ENCODE measurements at places on chromosomes 12 and 14.

DNA sequence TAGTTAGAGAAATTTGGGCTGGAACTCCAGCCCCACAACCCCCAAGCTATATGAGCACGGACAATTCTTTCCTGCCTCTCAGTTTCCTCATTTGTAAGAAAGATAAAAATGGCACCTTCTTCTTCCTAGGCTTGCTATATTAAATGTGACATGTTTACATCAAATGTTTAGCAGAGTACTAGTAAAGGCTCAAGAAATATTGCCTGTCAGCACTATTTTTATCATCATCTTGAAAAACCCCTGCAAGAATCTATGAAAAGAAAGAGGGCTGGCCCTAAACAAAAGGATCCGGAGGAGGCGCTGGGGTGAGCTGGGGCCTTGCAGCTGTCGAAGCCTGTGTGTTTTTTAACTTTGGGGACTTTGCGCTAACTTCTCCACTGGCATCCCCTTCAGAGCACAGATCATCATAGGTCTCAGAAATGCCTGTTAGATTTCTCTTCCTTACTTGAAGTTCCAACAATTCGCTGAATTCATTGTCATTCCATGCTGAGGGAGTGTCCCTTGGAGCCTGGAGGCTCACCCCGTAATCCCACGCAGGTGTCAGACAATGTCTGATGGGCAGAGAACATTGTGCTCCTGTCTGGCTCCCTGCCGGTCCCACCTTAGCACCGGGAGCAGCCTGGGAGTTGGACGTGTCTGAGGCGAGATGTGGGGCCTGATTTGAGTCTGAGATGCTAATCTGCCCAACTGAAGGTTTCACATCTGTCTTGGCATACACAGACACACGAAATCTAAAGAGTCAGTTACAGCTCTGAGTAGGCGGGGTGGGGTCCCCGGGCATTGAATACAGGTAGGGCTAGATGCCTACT, 206.8 kb downstream of the NUAK1 start:
- DNase-seq = no peak

DNA sequence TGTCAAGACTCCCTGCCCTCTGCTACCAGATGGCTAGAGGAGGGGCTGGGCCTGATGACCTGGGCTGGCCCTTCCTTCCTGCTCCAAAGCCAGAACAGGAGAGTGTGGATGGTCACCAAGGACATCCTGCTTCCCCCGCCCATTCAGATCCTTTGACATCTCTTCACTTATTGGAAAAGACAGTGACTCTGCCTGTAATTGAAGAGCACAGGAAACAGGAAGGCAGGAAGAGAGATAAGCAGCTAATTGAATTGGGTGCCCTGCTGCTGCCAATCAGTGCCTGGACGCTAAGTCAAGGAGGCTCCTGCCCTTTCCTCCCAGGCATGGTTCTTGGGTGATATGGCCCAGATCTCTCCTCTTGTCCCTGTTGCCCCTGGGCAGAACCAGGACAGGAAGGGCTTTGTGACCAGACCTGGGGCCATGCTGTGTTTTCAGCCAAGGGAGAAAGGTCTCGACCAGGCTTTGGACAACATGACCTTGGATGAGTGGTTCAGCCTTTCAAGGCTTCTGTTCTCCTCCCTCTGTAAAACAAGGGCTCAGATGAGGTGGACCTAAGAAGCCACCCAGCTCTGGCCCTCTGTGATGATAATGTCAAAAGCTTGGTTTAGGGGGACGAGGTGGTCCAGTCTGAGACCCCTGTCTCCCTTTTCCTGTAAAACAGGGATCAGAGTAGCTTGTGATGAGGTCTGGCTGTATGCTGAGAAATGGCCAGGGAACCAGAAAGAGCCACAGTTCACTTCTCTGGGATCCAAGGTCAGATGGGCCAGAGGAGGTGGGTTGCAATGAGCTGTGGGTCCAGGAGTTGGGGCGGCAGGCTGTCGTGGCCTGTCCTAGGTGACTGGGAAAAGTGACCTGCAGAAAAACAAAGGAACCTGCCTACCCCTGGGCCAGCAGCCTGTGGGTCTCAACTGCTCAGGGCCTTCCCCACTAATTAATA, 38.8 kb downstream of the FAM222A start:
- no peak for DNase-seq

GRCh38 chr12:65787056-65787865, 37.0 kb upstream of the HMGA2 start:
- DNase-seq = no peak

DNA sequence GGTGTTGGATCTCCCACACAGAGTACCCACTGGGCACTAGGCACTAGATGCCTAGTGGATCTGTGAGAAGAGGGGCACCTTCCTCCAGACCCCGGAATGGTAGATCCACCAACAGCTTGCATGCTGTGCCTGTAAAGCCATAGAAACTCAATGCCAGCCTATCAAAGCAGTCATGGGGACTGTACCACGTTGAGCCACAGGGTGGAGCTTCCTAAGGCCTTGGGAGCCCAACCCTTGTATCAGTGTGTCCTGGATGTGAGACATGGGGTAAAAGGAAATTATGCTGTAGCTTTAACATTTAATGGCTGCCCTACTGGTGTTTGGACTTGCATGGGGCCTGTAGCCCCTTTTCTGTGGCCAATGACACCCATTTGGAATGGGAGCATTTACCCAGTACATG, 1024.9 kb downstream of the TMEM121 start:
- no peak for DNase-seq

- DNase-seq = no peak
Observed at GRCh38 chr14:88210426-88210825, 112.6 kb downstream of the KCNK10 start.

DNA sequence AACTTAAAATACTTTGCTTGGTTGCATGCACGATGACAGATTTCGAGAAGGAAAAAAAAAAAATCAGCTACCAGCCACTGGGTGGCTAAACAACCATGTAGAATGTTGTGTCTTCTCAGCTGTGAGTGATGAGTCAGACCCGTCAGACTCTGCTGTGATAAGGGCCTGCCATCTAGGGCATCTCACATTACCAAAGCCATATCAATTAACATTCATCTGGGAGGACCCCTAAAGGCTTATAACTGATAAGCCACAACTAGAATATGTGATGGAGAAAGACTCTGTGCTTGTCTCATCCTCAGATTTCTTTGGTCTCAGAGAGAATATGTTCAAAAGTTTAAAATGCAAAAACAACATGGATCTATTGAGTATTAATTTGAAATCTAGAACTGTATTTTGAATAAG, 111.5 kb downstream of the PAX9 start:
- no peak for DNase-seq

DNA sequence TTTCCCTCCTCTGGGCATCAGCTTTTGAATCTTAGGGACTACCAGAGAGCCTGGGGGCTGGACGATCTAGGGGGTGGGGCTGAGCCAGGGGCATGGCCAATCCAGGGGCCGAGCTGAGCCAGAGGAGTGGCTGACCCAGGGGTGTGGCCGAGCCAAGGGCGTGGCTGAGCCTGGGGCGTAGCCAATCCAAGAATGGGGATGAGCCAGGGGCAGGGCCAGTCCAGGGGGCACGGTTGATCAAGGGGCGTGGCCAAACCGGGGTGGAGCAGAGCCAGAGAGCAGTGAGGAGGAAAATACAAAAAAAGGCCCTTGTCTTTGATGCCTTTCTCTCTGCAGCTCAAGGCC, 219.3 kb upstream of the NOS1 start:
- DNase-seq = no peak

- DNase-seq = no peak
Observed at GRCh38 chr14:30354439-30354838, 204.5 kb upstream of the G2E3 start.

GRCh38 chr12:68767191-68767590, 21.2 kb downstream of the SLC35E3 start:
- DNase-seq = no peak

DNA sequence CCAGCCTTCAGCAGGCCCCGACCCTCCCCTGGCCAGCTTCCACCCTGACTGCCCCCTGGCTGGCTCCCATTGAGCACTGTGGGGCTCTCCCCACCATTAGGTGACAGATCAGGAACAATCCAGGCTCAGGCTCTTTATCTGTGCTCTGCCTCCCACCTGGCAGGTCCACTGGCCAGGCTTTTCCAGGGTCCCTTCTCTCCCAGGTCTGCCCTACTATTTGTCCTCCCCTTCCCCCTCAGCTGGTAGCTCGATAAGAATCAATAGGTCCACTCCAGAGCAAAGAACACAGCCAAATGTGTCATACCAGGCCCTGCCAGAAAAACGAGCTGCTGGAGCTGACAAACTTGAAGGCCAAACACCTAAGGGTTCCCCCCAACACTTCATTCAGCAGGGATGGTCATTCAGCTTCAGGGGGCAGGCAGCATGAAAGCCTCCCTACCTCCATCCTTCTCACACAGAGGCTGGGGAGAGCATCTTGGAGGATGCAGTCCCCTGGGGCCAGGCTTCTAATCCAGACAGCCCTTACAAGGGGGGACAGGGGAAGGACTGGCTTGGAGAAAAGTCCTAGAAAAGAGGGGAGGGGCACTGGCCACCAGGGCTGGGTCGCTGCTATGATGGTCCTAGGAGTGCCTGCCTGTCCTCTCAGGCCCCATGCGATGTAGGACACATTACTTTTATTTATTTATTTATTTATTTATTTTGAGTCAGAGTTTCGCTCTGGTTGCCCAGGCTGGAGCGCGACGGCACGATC, 1.9 kb upstream of the KRT18 start:
- DNase-seq = no peak

- no peak for DNase-seq
Observed at GRCh38 chr12:66170606-66171005, 810 bp upstream of the TMBIM4 start.

- no peak for DNase-seq
Observed at GRCh38 chr14:49702725-49703124, 9.8 kb downstream of the KLHDC1 start.

GRCh38 chr12:3202734-3203446, 125.7 kb downstream of the TSPAN9 start:
- DNase-seq = peak; percentile 31

DNA sequence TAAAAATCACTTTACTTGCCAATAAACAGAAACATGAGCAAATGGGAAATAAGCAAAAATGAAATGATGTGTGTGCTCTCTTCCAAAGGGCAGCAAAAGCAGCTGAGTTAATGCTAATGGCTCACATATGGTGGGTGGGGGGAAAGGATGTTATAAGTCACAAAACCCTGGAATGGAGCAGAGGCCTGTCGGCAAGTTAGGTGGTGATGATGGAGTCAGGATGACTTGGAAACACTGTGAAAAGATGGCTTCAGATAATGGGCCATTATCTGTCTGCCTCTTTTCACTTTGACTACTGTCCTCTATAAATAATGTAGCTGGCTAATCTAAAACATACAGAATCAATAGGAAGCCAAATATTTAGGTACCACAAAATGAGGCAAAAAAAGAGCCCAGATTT, 228.7 kb downstream of the APAF1 start:
- no peak for DNase-seq

DNA sequence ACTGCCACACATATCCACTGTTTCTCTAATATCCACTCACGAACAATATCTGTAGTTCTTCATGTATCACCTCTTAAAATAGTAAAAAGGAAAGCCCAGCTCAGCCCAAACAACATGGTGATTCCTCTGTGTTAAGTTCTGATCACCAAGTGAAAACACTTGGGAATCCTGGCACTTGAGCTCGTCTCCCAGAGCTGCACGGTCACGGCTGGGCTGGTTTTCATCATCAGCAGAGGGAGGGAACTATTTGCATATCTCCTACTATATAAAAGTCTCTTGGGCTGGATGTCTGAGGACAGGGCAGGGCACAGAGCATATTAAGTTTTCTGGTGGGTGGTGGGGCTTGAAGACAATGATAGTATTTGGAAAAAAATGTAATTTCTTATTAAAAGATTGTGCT, 870.6 kb downstream of the TMEM121 start:
- no peak for DNase-seq

- DNase-seq = no peak
Observed at GRCh38 chr12:78612190-78612589, 252.4 kb upstream of the SYT1 start.

- DNase-seq = peak; percentile 68
Observed at GRCh38 chr14:79278798-79279644, 932.3 kb downstream of the DIO2 start.

DNA sequence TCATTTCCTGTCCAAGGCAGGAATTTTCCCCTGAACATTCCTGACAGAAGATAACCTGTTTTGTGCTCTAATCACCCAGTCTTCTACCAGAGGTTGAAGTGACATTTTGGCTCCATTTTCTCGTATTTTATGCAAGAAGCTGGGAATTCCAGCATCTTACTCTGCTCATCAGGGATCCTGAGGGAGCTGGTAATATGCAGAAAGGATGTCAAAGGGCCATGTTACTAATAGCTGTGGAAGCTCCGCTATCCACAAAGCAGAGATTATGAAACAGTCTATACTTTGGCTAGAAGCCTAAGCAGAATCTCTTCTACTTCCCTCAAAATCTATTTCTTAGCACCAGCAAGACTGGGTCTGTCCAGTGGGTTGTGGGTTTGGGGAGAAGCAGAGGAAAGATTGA, 613.0 kb downstream of the DIO2 start:
- no peak for DNase-seq

GRCh38 chr12:120858306-120859088, 45.7 kb downstream of the SPPL3 start:
- DNase-seq = no peak

DNA sequence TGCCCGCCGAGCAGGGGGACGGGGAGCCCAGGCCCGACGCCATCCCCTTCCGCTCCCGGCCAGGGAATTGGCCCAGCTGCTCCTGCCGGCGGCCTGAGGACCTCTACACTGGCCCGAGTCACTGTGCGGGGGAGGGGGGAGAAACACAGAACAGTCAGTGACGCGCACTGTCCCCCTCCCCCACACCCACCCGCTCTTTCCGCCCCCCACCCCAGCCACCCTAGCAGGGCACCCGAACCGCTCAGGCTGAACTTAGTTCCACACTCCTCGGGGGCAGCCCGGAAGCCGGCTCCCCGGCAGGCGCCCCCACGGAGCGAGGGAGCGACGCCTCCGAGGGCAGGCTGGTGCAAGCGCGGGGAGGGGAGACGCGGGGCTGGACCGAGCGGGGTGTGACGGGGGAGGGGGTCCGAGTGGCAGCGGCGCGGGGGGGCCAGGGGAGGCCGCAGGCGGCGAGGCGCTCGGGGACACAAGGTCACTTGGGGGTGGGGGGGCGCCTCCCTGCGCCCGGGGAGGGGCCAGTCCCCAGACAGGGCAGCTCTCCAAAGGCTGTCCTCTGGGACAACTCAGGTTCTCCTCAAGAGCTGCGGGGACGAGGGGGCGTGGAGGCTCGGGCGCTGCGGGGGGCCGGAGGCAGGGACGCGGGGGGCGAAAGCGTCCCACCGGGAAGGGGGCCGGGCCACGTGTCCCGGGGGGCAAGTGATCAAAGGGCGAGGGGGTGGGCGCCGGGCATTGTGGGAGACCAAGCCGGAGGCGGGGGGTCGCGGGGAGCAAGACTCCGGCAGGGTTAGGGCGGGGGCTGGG, 648 bp downstream of the CHD4 start:
- DNase-seq = no peak

DNA sequence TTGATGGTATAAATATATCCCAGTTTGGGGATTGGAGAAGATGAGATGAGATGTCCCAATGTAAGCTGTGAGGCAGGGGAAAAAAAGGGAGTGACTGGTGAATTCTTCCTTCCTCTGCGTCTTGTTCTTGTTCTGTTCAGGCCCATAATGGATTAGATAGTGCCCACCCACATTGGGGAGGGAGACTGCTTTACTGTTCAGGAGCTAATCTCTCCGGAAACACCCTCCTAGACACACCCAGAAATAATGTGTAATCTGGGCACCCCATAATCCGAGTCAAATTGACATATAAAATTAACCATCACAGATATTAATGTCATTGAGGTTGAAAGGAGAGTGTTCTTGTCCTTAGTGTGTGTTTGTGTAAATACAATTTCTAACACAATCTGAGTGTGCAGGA, 29.3 kb downstream of the ETV6 start:
- no peak for DNase-seq
